ENCODE measurements at places on chromosomes 12 and 14.

DNA sequence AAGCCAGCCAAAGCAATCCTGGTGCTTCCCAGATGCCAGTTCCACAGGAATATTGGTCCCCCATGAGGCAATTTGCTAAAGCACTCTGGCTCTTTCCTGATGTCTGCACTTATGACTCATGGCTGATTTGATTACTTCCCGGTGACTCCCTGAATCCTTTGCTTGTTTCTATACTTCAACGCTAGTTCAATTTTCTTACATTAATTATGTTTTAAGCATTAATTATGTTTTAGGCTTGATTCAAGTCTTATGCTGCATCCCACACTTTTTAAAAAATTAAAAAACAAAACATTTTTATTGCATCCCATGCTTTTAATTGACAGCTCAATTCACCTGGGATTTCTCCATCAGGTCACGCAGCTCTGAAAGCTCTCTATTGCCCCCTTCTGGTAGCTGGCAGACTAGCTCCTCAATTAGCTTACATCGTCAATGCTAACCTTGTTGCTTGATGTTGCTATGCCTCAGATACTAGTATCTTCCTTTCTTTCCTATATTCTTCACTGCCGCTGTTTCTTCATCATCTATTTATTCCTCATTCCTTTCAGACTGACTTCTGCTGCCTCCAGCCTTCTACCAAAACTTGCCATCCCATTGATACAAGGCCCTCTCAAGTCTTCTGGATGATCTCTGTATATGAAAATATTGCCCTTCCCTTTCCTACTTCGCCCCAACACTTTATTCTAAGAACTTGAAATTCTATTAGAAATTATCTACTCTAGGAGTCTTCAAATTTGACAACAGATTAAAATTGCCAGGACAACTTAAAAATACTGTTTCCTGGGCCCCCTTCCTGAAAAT is 32.0 kb downstream of the TSHR start:
- DNase-seq, result peak; percentile 34

DNA sequence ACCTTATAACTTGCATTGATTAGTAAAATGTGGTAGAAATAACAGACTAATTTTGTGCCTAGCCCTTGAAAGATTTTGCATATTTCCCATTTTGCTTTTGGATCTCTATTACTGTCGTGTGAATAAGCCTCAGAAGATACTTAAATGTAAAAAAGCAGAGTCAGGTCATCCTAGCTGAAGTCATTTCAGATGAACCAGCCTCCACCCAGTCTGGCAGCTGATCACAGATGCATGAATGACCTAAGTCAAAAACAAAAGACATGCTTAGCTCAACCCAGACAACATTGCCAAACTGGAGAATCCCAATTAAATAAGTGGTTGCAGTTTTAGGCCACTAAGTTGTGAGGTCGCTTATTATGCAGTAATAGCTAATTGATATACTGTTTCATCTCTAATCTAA is 349.9 kb downstream of the C12orf50 start:
- DNase-seq, result no peak

- no peak for DNase-seq
These were observed 376.0 kb upstream of the PDE3A start for GRCh38 chr12:19992311-19992710.

DNA sequence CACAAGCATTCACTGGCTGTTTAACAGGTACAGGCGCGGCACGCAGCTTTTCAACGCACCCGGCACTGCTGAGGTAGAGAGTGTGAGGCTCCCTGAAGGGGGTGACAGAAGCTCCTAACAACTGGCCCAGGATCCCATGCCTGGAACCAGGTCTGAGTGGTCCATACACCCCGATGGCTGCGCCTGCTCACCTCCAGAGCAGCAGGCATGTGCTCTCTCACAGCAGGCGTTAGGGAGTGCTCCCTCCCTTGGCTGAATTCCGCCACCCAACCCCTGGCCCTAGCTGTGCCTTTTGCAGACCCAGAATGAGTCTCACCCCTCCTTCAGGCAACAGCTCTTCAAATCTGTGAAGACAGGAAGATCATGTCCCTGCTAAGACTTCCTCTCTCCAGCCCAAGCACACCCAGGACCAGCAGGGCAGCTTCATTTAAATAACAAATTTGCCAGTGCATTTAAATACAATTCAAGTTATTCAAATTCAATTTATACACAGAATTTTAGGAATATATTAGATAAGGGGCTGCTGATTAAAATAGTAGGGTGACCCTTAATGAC is 86.0 kb downstream of the SETD3 start:
- no peak for DNase-seq

- no peak for DNase-seq
These were observed 354.2 kb upstream of the ATP2B1 start for GRCh38 chr12:90062799-90063198.

- DNase-seq, result no peak
These were observed 135.6 kb upstream of the MAX start for GRCh38 chr14:65237941-65238340.

DNA sequence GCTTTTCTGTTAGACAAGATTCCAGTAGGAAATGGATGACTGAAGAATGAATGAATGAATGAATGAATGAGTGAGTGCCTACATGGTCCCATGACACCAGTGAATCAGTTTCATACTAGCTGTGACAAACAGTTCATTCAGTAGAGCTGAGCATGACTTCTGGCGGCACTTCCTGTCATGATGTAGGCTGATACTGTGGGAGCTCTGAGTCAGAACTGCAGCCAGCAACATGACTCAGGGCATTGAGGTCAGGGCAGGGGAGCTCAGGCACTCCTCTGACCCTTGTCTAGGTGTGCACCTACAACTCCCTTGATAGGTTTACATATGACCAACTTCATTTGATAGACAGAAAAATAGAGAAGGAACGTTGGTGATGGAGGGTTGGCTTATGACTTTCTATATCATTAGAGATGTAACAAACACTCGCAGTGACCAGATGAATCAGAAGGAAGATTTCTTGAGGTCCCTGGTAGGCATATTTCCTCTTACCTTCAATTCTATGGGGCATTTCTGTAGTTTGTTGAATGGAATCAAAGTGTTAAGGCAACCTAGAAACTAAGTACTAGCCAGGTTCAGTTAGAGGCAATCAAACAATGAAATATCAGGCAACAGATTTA is 139.3 kb upstream of the ARHGAP5 start:
- peak; percentile 49 for DNase-seq

- no peak for DNase-seq
These were observed 23.6 kb downstream of the ZNF664 start for GRCh38 chr12:123996581-123996980.

DNA sequence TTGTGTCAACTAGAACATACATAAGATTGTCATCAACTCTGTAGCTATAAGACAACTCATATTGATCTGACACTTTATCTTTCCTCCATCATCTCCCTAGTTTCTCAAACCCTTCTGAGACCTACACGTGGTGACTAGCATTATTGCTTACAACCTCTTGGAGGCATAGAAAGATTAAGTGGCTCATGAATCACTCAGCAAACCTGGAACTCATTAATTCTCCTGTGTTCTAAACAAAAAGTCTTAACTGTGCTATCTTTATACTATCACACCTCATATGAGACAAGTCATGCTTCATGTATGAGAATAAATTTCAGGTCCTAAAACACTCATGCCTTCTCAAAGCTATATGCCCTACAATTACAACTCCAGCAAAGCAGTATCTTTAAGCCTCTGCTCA is 408.6 kb upstream of the SYT1 start:
- DNase-seq, result no peak

DNA sequence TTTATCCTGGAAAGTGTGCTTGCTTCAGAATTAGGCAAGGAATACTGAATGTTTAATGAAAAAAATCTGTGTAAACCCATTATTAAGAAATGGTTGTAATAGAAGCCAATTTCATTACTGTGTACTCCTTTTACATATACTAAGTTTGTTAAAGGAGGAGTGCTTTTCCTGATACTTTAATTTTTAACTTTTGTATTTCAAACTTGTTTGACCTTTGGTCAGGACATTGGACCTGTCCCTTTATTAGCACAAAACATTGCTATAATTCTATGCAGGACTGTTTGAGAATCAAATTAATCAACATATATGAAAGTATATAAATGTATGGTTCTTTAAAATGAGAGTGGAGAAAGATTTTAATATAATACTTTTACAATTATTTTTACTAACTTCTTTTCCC is 659.6 kb downstream of the TMTC2 start:
- DNase-seq, result no peak

DNA sequence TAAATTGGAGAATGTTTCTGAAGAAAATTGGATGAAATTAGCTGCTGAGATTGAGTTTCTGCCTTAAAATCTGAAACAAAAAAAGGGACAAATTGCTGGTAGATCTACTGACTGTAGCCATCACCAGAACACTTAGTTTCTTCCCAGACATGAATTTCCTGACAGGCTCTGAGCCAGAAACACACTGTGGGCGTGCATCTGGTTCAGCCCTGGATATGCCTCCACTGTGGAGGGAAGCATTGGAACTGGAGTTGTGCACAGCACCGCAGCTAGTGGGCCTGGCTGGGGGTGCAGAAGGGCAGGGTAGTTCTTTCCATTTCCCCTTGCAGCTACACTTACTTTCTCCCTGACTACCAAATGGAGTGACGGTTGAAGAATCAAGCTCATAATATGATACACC is 31.2 kb downstream of the CREBL2 start:
- no peak for DNase-seq

DNA sequence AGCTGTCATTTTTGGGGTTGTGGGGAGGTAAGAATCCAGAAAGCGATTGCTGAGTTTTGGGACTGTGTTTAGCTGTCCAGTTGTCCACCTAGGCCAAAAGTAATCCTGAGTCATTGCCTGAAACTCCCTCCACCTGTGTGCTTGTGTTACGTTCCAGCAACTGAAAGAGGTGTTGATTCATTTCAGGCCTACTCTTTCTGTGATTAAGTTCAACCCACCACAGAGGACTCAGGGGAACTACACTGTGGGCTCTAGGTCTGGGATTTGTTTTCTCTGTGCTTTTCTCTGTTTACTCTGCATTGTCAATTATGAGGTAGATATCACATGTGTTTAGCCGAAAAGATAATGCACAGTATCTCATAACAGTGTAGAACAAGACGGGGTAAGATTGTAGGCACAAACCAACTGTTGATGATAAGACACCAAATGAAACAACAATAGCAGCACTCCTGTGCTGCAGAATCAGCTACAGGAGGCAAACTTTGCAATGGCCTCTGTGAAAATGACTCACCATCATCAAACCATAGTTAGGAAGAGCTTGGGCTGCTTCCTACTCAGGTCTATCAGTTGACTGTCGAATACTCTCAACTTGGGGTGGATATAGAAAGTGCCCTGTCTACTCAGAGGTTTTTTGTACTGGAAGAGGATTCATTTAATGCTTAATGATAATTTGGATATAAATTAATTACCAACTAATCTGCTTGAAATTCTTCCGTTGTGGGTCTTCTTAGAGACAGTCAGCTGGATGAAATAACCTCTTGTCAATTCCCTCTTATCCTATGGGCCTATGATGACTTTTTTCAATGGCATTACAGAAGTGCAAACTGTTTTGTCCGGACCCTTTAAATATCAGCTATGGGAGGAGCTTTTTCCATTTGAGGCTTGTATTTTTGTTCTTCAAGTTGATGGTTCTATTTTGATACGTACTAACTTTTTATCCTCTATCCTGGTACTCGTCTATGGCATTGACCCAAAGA is 385.9 kb downstream of the BMP4 start:
- peak; percentile 62 for DNase-seq

GRCh38 chr12:13036881-13037280 is 7.3 kb upstream of the FAM234B start:
- no peak for DNase-seq

GRCh38 chr14:98234208-98234607 is 1037.8 kb downstream of the BCL11B start:
- no peak for DNase-seq

- DNase-seq, result no peak
These were observed 87.7 kb downstream of the GLT1D1 start for GRCh38 chr12:128940974-128941373.

DNA sequence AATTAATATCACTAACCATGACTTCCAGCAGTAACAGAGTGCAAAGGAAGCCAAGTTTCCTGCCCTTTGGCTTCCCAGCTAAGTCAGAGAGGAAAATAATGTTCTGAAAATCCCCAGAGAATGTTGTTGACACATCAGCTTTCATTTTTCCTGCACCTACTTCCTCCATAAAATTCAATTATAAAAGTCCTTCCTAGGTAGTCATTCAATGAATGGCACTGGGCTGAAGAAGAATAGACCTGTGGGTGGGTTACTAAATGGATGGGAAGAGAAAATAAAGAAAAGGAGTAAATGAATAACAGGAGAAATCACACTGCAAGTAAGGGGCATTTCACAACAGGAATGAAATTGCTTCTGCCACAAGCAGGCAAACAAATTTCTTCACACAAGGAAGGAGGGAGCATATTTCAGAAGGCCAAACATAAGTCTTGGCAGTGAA is 73.2 kb upstream of the MDM1 start:
- DNase-seq, result no peak

GRCh38 chr12:132888852-132889251 is 1.4 kb upstream of the CHFR start:
- no peak for DNase-seq

DNA sequence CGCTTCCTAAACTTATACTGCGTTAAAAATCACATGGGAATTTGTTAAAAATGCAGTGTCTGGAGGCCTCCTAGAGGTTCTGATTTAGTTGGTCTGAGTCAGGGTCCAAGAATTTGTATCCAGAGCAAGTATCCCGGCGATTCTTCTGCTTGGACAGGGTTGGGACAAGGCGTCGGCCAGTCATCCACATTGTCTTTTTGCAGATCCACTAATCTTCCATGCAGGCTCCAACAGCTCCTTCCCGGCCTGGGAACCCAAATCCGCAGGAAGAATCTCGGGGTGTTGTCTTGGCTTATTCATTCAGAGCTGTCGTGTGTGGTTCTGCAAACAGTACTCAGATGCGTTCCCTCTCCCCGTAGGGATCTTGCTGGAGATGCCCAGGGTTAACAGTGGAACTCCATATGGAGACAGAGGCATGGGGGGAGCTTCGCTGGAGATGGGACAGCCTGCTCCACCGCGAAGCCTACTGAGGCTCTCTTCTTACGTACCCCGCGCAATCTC is 25.3 kb downstream of the GPRC5D start:
- no peak for DNase-seq

- no peak for DNase-seq
These were observed 233.6 kb upstream of the RMST start for GRCh38 chr12:97229004-97229403.

DNA sequence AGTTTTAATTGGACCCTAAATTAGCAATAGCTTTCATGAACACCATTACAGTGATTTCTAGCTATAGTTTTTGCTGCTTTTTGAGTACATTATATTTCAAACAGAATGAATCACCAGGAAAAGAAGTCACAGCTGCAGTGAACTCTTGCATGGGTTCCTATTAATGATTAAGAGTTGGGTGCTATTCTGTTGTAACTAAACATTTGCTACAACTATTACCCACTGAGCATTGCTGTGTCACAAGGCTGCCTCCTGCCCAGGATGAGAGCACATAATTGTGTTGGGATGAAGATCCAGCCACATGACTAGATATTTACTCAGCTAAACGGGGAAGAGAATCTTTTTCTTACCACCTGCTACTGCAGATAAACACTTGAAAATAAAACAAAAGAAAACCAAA is 152.7 kb downstream of the GXYLT1 start:
- no peak for DNase-seq

DNA sequence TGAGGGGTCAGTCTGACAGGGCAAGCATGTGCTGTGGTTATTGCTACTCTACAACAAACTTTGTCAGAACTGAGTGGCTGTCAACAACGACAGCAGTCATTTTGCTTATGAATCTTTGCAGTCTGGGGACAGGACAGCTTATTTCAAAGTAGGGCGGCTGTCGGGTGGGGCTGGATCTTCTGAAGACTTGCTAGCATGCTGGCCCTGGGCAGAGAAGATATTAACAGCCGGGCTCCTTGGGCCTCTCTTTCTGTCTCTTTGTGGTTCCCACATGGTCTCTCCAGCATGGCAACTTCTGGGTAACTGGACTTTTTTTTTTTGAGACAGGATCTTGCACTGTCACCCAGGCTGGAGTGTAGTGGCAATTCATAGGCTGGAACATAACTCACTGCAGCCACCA is 33.9 kb upstream of the ALDH2 start:
- no peak for DNase-seq

Measured in GM12864 (cell line).